ENCODE measurements at places on chromosomes 5 and 9.
A peak's percentile ranks its signal among the peaks of the same experiment; 100 is the strongest.

DNA sequence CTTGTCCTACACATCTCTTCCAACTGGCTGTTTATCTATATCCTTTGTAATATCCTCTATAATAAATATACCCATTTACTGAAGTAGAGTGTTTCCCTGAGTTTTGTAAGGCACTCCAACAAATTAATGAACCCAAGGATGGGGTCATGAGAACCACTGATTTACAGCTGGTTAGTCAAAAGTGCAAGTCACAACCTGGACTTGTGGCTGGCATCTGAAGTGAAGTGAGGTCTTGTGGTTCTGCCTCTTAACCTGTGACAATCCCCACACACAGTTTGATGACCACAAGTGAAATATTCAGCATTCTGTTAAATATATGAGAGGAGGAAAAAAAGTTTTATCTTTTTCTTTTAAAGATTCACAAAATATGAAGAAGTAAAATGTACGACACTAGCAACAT is 126.1 kb downstream of the NR2F1-AS1 start:
- DNase-seq: no peak

DNA sequence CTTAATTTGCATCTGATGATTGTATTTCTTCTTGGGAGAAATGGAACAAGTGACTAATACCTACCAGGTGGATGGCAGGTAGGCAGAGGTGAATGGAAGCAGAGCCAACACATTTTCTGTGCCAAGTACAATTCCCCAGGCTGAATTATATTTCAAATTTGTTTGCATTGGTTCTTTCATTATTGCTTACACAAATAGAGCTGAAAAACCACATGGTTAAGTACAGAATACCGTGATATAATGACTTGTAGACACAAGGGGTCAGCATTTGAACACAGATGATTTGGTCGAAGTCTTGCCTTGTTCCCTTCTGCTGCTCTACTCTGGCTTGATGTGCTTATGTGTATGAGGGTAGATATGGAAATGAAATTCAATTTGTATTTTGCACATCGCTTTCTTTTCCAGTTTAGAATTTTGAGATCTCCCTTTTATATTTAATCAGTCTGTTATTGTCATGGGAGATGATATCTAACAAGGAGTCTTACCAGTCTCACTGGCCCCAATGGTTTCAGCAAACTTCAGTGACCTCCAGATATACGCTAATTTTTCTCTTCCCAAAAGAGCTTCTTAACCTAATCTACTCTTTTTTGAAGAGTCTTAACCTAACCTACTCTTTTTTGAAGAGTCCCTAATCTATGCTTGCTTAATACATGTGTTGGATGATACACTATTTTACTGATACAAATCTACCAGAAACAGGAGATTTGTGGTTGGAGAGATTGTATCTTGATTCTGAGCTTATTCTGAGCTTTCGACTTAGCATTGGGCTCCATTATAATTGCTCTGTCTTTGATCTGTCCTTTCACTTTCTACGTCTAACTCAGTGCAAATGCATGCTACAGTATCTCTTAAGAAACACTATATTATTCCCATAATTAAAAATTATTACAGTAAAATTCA is 88.1 kb downstream of the PCSK1 start:
- peak; percentile 60 for DNase-seq

DNA sequence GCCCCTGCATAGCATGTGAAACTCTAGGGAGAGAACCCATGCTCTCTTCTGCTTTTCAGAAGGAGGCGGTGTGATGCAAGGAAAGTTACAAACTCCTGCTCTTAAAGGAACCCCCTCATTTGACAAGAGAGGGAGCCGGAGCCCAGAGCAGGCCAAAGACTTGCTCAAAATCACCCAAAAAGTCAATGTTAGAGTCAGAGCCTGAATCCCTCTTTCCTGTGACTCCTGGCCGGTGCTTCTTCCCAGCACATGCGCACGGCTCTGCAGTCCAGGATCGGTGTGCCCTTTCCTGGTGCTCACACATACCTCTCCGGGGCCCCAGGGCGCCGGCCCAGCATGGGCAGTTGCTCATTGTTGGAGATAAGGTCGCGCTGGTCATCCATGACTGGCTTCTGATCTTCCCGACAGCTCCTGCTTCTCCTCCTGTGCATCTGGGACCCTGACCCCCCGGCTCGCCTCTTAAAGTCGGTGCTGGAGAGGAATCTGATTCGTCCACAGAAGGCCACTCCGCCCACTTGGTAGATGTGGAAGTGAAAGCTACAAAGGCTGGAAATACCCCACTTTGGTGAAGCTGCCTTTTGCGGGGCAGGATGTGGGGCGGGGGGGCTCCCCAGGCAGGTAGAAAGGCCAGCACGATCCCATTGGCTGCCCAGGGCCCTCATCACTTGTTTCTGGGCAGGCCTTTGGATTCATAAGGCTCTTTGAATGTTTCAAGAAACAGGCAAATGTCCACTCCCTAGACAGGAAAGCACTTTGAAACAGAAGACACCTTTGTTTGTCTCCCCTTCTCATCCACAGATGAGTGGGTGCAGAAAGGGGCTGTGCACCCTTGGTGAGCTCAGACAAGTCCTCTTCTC is at the start of gene CD74:
Gene CD74, minus strand, starts transcription at position 592 of the 857 bp plus-strand sequence. Its CDS starts 161 bp downstream, at position 431.
- peak; percentile 81 for DNase-seq

DNA sequence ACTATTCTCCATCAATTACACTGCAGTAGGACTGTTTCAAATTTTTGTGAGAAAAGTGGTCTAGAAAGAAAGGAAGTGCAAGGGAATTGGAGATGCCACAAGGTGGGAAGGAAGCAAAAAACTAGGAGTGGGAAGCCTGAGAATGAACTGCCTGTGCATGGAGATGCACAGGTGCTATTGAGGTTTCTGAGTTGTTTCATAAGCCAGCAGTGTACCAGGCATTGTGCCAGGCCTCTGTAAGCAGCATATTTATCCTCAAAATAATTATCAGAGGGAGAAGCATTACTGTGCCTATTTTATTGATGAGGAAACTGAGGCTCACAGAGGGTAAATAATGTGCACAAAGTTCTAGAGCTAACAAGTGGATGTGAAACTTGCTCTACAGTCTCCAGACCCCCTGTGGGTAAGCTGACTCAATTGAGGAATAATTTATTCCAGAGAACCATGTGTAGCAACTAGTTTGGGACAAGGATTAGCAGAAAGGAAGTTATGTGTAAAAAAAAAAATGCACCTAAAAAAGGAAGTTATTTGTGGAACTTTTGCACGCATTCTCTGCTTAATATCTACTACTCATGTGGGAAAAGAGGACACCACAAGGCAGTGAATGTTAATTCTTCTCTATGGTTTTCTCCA is 96.7 kb downstream of the SNCAIP start:
- no peak for DNase-seq

DNA sequence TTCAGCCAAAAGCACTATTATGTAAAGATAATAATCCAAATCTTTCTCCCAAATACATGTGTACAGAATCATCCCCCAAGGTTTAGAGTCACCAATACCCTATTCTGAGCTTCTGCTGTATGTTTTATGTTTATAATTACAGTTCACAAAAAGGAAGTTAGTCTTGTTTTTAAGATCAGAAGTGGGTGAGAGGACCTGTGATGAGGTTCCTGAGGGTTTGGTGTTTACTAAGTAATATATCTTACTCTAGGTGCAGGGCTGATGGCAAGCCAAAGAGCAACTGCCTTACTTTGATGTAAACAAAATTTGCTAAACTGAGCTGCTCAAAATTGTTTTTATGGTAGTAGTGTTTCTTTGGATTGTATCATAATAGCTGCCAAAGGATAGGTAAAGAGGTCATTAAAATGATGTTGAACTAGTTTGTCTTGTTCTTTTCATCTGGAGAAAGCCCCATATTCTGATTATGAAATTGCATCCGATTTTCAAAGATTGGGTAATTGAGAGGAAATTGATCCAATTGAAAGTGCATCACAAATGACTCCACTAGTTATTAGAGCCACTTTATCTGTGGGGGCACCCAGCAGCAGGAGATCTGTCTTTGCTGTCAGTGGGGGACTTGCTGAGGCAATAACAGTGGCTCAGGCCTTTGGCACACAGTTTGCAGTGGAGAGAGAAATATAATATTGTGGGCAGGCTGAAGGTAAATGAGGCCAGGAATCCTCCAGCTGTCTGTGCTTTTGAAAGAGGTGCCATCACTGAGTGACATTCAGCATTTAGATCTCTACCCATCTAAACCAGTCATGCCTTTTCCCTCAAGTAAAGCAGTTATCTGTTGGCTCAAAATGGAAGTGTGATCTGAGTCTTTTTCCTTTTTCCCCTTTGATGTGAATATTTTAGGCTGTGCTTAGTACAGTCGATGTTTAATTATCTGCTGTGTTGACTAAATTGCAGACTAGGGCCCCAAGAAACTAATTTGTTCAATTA is 14.1 kb downstream of the TRIM32 start:
- no peak for DNase-seq

DNA sequence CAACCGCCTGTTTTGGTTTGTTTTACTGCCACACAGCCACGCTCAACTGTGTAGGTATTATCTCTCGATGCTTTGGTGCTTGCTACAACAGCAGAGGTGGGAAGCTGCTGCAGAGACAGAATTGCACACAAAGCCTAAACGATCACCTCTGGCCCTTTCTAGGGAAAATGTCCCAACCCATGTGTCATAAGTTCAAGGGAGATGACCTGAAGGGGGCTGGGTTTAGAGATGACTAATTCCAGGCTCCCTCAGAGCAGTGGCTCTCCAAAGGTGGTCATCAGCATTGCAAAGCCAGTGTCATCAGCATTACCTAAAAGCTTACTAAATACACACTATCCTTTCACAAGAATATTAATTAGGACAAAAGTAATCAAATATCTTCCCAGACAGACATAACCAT is 10.9 kb downstream of the ZNF622 start:
- DNase-seq: no peak

- no peak for DNase-seq
Measured at GRCh38 chr5:172147857-172148256, 40.2 kb downstream of the STK10 start.

DNA sequence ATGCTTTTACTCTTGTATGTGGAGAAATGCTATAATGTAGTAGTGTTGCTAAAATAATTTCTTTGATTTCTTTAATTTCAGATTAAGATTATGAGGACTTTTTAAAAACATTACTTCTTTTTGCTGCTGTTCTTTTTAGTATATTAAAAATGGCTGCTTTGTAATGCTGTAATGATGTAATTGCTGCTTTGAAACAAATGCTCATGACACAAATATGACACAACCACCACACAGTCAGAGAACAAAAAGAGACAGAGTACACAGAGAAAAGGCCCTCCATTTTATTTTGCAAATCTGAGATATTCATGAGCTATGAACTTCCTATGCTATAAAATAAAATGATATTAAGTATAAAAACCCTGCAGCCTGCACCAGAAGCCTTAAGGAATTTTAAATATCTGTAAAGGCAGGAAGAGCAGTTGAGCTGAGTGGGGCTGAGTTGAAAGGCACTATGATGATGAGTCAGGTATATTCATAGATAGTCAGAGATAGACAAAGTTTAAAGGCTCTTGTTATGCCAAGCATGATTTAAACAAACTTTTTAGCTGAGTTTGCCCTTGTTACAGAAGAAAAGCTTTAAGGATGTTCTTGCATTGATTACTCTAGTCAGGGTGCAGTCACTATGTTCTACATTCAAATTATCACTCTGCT is 5.1 kb upstream of the POU5F2 start:
- no peak for DNase-seq

DNA sequence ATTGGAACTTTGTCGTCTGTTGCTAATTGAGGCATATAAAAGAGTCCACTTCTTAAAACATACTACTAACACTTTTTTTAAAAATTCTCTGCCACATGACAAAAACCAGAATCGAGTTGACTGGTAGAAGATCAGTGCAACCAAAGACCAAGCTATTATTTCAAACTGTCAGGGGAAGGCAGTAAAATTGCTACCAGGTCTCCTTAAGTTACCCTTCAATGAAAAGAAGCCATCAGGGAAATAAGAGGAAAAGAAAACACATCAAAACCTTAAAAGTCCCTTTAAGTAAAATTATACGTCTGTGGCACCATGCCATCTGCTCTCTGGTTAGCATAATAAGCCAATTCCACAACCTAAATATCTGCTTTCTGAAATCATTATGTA is 9.6 kb downstream of the ZNF608 start:
- no peak for DNase-seq

GRCh38 chr5:39411061-39411460 is 13.7 kb downstream of the DAB2 start:
- no peak for DNase-seq

GRCh38 chr5:107736638-107737037 is 65.9 kb upstream of the EFNA5 start:
- DNase-seq: peak; percentile 7

GRCh38 chr5:35476797-35477196 is 140.9 kb upstream of the SPEF2 start:
- no peak for DNase-seq

GRCh38 chr5:1565737-1566734 is 42.3 kb upstream of the LPCAT1 start:
- no peak for DNase-seq

GRCh38 chr9:2271426-2271825 is 256.3 kb downstream of the SMARCA2 start:
- DNase-seq: peak; percentile 42

DNA sequence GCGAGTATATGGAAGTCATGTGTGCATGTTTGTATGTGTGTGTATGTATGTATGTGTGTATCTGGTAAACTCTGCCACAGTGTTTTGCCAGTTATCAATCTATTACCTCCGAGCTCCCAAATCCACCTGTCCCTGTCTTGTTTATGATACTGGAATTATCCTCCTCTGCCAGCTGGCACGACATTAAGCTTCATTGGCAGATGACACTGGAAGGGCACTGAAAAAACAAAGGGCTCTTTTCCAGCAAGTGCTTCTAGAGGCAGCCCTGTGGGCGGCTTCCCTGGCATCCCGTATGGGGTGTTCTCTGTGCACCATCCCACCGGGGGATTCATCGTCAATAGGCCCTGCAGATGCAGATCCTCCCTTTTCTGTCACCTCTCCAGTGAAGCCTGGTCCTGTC is 221.5 kb downstream of the MSX2 start:
- peak; percentile 37 for DNase-seq

DNA sequence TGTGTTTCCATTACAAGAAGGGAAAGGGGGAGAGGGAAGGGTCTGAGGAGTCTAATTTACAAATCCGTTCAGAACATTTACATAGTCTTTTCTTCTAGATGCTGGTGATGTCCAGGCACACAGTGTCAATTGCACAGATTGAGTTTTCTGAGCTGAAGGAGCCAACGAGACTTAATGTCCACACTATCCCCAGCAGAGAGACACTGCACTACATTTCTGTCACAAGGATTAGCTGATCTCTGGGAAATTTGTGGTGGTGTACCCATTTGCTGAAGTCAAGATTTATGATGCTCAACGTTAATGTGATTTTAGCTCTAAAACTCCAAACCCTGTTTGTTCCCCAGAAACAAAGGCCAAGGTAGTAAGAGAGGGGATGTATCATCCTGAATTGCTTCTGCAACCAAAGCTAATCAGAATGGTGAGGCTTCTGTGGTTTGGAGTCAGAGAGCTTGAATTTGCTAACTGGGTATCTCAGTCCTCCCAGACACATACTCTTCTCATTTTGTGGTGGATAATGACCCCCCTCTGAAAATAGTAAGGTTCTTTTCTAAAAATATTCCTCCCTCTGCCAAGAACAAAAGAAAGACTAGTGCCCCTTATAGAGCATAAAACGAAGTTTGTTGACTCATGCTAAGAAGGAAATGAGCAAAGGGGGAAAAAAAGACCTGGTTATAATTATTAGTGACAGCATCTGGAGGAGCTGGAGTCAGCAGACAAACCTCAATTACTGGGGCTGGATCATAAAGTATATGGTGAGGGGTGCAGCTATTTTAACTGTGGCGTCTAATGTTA is 416.9 kb downstream of the PSAT1 start:
- no peak for DNase-seq

- DNase-seq: no peak
Measured at GRCh38 chr5:37174928-37175327, 74.2 kb downstream of the CPLANE1 start.

GRCh38 chr5:39479537-39479936 is 54.8 kb upstream of the DAB2 start:
- DNase-seq: no peak

- no peak for DNase-seq
Measured at GRCh38 chr5:43316421-43316820, 3.2 kb upstream of the HMGCS1 start.

All from muscle of leg (tissue), 16 donors.